ENCODE measurements at places on chromosomes 11 and 22.

DNA sequence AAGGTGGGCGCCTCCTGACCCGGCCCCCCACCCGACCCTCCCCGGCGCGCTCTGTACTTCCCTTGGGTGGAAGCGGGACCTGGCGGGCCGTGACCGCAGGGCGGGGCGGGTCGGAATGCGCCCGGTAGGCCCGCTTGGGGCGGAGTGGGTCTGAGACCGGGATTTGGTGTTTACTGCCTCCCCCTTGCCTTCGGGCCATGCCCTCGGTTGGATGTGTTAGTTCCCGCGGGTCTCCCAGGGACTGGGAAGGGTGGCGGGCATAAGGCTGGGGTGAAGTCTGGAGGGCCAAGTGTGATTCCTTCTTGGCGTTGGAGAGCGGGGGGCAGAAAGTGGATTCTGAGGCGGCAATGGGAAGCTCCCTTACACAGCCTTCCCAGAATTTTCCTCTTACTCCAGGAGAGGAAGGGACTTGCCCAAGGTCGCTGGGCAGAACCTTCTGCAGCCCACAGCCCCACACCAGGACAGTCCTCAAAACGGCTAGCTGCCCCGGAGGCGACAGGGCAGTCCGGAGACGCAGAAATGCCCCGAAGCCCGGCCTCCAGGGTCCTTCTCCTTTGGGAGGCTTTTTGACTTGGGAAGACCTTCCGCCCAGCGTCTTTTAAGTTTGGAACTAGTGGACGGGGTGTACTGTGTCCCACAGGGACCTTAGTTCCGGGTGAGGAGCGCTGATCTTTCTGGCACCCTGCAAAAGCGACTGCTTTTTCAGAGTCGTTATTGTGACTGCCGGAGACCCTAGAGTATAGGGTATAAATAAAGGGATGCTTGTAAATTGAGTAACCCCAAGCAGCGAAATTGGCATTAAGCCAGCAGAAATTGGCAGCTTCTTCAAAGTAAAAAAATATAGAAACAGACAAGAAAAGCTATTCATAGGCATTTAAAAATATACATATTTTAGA is 647 bp downstream of the SWAP70 start:
- peak; percentile 4 for DNase-seq

DNA sequence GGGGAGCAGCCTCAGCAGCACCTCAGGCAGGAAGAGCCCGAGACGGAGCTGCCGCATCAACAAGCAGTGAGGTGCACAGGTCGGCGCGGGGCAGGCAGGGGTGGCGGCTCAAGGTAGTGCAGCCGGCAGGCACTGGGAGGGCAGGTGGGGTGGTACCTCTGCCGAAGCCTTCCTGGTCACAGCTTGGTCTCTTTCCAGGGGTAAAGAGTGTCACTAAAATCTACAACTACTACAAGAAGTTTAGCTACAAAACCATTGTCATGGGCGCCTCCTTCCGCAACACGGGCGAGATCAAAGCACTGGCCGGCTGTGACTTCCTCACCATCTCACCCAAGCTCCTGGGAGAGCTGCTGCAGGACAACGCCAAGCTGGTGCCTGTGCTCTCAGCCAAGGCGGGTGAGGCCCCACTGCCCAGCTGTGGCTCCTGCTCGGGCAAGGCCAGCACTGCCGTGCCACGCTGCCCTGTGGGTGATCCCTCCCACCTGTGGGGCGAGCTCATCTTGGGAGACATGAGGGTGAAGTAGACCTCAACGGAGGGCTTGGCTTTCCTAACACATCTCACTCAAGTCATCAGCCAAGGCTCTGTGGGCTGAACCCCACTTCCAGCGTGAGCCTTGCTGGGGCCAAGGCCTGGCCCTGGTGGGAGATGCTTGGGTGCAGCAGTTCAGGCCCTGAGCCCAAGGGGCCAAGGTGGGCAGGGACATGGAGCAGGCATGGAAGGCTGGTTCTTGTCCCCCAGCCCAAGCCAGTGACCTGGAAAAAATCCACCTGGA is 13.6 kb downstream of the GATD1 start:
- no peak for DNase-seq

DNA sequence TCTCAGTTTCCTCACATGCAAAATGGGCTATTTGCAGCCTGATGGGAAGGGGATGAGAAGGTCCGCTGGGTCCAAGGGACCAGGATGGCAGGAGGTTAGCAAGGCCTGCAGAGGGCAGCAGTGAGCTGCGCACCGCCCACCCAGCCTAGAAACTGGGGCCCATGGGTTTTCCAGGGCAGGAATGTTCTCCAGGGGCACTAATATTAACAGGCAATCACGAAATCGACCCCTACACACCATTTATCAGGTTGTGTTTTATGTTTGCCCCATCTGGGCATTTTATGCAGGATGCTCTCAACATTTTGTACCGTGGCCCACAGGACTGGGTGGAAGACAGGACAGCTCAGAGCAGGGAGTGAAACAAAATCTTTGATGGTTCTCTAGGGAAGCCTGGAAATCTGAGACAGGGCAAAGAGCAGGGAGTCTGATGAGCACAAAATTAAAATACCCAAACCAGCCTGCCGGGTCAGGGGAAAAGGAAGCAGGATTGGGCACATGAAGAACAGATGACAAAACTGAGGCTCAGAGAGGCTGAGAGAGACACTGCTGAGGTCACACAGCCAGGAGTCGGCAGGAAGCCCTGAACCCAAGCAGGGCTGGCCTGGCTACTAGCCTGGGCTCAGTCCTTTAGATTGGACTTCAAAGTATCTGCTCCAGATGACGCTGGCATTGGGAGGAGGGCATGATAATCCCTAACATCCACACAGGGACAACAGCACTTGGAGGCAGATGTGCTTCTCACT is 1.6 kb upstream of the BCR start:
- peak; percentile 36 for DNase-seq

DNA sequence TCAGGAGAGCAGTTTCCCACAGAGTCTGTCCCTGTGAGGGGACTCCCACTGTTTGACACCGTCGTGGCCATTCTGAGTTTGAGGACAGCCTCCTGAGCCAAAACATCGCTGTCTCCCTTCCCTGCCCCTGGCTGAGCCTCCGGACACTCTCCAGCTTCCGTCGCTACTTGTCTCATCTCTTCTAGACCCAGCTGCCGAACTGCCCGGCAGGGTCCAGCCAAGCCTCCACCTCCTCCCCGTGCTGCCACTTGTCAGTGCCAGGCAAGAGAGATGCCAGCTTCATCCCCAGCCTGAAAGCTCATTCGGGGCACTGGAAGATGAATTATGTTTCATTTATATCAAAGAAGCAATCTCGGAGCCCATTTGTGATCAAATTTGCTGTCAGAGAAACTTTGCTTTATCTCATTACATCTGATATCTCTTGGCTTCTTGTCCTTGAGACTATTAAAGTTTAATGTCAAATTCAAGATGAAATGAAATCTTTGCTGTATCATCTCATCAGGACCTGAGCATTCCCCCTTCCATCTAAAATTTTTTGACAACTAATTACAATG is 283.9 kb downstream of the BUD13 start:
- DNase-seq, result no peak

DNA sequence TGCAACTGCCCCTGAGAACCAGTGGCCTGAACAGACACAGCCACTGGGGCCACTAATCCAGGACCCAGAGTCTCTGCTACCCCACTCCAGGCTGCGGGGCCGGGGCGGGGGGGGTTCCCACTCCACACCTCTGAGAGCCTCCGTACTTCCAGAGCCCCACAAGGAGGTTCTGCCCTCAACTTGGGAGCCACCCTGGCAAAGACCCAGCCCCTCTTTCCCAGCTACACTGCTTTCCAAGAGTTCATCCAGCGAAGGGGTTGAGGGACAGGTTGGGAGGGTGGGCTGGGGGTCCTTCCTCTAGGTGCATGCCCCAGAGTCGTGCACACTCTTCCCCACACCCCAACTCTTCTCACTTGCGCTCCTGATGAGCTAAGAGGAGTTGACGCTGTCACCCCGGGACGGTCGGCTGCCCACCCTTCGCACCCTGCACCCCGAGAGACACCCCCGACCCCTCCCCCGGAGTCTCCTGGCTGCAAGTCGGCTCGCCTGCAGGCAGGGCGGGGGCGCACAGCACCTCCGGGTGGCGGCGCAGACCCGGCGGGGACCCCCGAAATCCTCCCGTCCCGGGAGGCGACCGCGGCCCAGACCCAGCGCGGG is 531 bp downstream of the RAB3IL1 start:
- DNase-seq, result no peak

- DNase-seq, result no peak
These were observed 18.2 kb upstream of the CASP12 start for GRCh38 chr11:104916442-104916841.

- DNase-seq, result no peak
These were observed 223.8 kb upstream of the DDI1 start for GRCh38 chr11:103812680-103813079.

DNA sequence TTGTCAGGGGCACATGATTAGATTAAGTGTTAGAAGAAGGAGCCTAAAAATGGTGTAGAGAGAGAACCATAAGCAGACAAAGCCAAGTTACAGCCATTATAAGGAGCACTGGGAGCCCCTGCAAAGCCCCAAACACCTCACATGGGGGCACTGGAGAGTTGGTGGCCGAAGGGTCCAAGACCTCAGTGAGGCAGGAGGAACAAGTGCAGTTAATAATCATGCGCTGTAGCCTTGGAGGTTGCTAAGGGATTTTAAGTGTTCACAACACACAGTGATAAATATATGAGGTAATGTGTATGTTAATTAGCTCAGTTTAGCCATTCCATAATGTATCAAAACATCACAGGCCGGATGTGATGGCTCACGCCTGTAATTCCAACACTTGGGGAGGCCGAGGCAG is 54.4 kb upstream of the JAM3 start:
- DNase-seq, result no peak

DNA sequence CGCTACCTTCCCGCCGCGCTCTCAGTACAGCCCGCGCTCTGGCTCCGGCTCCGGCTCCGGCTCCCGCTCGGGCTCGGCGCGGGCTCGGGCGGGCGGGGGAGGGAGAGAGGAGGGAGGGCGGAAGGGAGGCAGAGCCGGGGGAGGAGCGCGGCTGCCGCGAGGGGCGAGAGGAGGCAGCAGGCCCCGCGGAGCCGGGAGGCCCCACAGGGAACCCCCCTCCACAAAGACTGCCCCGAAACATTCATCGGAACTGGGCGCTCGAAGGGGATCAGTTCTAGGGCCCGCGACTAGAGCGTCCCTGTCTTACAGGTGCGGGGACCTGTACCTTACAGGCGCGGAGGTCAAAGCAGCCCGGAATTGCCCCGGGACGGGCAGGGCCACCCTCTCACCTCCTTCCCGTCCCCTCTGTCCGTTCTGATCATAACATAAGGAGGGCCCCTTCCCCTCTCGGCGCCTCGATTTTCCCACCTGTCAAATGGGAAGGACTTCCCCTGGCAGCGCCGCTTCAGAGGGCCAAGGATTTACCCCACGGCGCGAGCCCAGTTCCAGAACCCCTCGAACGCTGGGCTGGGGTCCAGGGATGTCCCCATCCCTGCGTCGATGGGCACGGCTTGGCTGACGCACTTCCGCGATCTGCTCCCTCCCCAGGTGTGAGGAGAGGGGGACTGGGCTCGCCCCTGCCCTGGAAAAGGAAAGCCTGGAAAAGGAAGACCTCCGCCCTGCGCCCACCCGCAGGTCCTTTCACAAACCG is at the start of gene SHISA8:
SHISA8 (minus strand) TSS at position 40 of the 751 bp plus-strand sequence. CDS start 407 bp downstream, outside the sequence.
- DNase-seq, result peak; percentile 38

DNA sequence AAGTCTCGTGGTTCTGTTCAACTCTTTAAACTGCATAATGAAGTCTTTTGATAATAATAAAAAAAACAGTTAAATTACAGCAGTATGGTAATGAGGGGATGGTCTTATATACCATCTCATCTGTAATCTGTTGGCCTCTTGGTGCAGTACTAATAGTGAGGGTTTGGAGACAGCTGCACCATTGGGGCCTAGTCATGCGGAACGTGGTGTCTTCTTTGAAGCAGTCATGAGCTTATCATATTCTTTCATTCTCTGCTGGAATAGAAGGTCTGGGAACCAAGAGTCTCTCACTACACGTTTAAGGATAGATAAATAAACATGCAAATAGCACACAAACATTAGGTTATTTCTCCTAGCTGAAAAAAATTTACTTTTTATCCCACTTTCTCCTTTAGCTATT is 40.9 kb upstream of the OR9Q1 start:
- no peak for DNase-seq

DNA sequence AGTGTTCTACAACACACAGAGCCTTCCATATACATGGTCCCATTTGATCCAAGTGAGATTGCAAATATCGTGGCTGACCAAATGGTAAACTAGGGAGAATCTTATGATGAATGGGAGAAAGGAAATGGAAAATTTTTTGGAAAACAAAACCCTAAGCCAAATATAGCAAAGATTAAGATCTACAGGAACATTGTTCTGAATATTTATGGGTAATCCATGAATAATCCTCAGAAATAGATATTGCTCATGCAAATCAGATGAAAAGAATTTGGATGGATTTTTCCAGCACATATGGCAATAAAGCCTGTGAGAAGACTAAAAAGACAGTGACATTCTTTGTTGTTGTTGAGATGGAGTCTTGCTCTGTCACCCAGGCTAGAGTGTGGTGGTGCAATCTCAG is 21.7 kb upstream of the PRDM10 start:
- no peak for DNase-seq

GRCh38 chr11:9003573-9004182 is at the start of gene NRIP3:
Gene NRIP3 (minus strand): TSS chr11:9004001. CDS start chr11:9003935, 66 bp downstream.
- DNase-seq, result peak; percentile 61

DNA sequence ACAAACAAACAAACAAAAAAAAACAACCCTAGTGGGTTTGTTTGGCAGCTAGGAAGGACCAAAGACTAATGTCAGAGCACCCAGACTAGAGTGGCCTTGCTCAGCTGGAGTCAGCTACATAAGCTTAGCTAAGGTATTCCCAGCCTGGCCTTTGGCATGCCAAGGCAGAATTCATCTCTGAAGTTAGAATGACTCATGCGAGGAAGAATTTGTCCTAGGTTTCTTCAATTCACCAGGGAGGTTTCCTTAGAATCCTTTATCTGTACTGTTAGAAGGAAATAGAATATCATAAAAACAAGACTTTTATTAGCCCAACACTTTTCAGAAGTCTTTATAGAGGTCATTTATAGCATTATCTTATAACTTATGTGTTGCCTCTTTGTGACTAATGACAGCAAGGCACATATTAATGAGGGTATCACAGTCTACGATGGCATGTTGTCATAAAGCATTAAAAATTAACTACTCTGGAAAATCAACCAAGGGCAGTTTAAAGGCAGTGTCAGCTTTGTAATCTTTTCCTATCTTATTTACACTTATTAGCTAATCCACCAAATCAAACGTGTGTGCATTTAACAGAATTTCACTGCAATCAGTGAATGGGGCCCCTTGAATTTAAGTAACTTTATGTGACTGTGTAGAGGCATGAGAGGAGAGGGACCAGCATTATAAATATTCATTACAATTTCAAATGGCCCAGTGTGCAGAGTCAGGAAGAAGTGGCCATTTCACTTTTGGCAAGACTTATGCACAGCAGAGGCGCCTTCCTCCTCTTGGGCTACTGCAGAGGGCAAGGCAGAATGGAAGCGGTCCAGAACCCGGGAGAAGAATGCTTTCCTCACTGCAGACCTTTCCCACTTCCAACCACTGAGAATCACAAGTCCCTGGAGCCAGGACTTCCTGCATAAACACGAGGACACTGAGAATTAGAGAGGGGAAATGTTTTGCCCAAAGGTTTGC is 36.3 kb downstream of the SLC5A1 start:
- DNase-seq, result no peak

- DNase-seq, result no peak
These were observed 259.8 kb upstream of the ANO5 start for GRCh38 chr11:21933095-21933494.

GRCh38 chr22:17369439-17370025 is at the start of gene CECR2:
Gene CECR2 (plus strand): TSS chr22:17369460. CDS start chr22:17369784, 324 bp downstream.
- DNase-seq, result peak; percentile 4

All from stimulated activated CD4-positive, alpha-beta T cell treated with anti-CD3 and anti-CD28 coated beads, Interleukin-12 subunit alpha, Interleukin-12 subunit beta, amount 100 ng/mL, for 24 hours (primary cell).